ENCODE measurements at places on chromosomes 7 and 10. TPM values are rescaled to one million over a fixed set of nuclear protein-coding genes. Genes with fewer than 3 reads are reported as not detected.

DNA sequence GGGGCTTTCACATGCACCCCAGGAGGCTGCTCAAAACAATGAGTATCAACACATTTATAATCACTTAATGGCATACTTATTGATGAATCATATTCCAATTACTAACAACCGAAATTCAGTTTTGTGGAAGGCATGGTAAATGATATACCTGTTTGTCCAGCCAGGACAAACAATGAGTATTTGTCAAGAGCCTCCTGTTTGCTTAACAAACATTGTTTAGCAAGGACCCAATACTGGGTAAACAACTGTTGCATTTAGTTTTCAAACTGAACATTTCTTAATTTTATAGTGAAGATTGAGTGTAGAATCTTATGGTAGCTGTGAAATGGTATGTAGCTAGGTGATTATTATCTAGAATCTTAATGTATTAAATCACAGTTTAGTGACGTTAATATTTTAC lies 473.7 kb downstream of the ATRNL1 start:
- H3K4me1 ChIP-seq = no peaks in the 10 kb centered on the region
- no peak overlapping the region for H3K4me3 ChIP-seq
- H3K36me3 ChIP-seq = no peaks in the 10 kb centered on the region

- no peaks in the 10 kb centered on the region for H3K27me3 ChIP-seq
- peak; percentile 80 for DNase-seq
- H3K36me3 ChIP-seq = no peaks in the 10 kb centered on the region
- H3K27ac ChIP-seq = peak overlapping the region; percentile 88
- H3K4me3 ChIP-seq = peak overlapping the region; percentile 89
- H3K4me1 ChIP-seq = peaks cover 42% of the 10 kb centered on the region
Observed at GRCh38 chr7:100604028-100604975, 2.1 kb downstream of the PCOLCE start.

GRCh38 chr7:96284835-96285234 lies 37.1 kb downstream of the SLC25A13 start:
- no peaks in the 10 kb centered on the region for H3K27me3 ChIP-seq
- no peak overlapping the region for H3K4me3 ChIP-seq
- DNase-seq = no peak
- no peak overlapping the region for H3K27ac ChIP-seq
- no peaks in the 10 kb centered on the region for H3K36me3 ChIP-seq

DNA sequence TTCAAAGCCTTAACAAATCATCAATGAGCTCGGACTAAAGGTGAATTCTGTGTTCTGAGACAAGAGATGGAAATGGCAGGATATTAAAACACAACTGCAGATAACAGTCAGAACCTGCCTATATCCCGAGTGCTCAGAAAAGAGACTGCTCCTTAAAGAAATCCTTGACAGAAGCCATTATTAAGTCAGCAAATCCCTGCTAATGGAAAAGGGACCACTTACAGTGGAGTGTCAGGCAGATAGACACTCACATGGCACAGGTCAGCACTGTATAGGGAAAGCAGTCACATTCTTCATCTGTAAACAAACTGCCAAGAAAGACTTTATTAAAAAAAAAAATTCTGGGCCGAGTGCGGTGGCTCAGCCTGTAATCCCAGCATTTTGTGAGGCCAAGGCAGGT lies 147.5 kb upstream of the LRRTM3 start:
- H3K4me1 ChIP-seq = no peaks in the 10 kb centered on the region
- H3K27ac ChIP-seq = no peak overlapping the region
- DNase-seq = no peak
- H3K36me3 ChIP-seq = no peaks in the 10 kb centered on the region

DNA sequence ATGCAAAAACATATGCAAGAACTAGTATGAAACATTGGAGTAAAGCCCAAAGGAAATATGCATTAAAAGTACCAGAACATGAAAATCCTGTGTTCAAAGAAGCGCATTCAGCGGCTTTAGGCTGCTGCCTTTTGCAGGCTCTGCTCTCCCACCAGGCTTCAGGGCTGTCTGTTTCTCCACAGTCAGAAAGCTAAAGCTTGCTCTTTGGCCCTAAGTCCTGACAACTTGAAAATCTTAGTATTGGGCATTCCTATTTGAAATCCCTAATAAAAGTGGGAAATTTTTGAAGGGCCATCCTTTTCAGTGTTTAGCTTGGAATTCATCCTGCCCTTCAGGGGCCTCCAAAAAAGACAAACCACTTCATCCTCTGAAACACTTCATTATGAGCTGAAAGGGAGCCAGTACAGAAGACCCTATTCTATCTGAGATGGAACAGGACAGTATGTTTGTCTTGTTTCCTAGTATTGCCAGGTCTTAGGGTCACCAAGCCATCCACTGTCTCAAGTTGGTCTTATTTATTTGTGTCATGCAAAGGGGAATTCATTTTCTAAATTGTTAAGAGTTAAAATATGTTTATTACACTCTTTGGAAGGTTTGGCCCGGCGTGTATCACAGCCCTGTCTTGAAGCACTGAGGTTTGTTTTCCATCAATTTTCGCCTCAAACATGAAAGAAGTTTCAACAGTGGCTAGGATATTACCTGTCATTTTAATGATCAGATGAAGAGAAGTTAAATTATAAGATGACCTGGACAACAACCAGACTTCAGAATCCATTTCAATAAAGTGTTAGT lies 326.3 kb upstream of the BMPER start:
- H3K27me3 ChIP-seq = no peaks in the 10 kb centered on the region
- no peaks in the 10 kb centered on the region for H3K36me3 ChIP-seq
- H3K4me1 ChIP-seq = no peaks in the 10 kb centered on the region
- H3K27ac ChIP-seq = no peak overlapping the region
- no peak for DNase-seq

- H3K4me3 ChIP-seq = no peak overlapping the region
- H3K36me3 ChIP-seq = no peaks in the 10 kb centered on the region
- no peak for DNase-seq
- no peaks in the 10 kb centered on the region for H3K4me1 ChIP-seq
Observed at GRCh38 chr10:24272374-24272773, 63.4 kb downstream of the KIAA1217 start.

GRCh38 chr10:120314442-120314841 lies 142.6 kb upstream of the PLPP4 start:
- no peaks in the 10 kb centered on the region for H3K36me3 ChIP-seq
- no peaks in the 10 kb centered on the region for H3K27me3 ChIP-seq
- H3K4me1 ChIP-seq = no peaks in the 10 kb centered on the region
- H3K4me3 ChIP-seq = no peak overlapping the region
- H3K27ac ChIP-seq = no peak overlapping the region

DNA sequence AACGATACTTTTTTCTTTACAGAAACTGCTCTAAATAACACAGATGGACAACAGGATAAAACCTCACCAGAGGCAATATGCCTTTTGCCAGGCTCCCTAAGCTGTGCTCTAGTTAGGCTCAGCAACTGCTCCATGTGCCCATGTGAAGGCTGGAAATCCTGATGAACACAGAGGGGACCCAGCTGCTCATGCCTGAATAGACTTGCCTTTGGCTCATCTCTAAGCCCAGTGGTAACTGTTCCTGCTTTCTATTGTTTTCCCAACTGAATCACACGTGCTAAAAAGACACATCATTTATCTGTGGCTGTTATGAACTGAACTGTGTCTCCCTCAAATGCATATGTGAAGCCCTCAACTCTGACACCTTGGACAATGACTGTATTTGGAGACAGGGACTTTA lies 110.4 kb downstream of the RNF216 start:
- peaks cover 39% of the 10 kb centered on the region for H3K4me1 ChIP-seq
- DNase-seq = no peak
- peak overlapping the region; percentile 75 for H3K27ac ChIP-seq
- no peaks in the 10 kb centered on the region for H3K27me3 ChIP-seq
- peaks cover 2% of the 10 kb centered on the region for H3K36me3 ChIP-seq

Gene EVX1
- not detected for total RNA-seq
